ENCODE measurements at places on chromosomes 7 and 10.
A peak's percentile ranks its signal among the peaks of the same experiment; 100 is the strongest.

- no peak for DNase-seq
These were observed 77.4 kb downstream of the PPP1R17 start for GRCh38 chr7:31764462-31764861.

GRCh38 chr7:25067726-25068501 lies 57.1 kb downstream of the CYCS start:
- DNase-seq, result no peak

- DNase-seq, result no peak
These were observed 278.7 kb downstream of the CCSER2 start for GRCh38 chr10:84607044-84607443.

- DNase-seq, result no peak
These were observed 96.2 kb downstream of the NPTX2 start for GRCh38 chr7:98713165-98713810.

DNA sequence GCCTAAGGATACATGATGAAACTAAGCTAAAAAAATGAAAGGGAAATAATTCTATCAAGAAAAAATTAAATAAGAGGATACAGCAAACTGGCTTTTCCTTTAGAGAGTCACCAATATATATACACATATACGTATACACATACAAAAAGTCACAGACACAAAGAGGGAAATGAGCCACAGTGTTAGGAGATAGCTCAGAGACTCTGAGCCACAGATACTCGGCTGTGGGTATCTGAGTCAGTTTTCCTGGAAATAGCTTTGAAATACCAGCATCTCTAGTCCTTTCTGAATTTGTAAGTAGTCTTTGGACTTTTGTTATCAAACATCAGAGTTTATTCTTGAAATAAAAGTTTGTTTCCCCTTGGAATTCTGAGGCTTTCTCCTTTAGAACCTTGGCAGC lies 111.8 kb downstream of the TBXAS1 start:
- no peak for DNase-seq

DNA sequence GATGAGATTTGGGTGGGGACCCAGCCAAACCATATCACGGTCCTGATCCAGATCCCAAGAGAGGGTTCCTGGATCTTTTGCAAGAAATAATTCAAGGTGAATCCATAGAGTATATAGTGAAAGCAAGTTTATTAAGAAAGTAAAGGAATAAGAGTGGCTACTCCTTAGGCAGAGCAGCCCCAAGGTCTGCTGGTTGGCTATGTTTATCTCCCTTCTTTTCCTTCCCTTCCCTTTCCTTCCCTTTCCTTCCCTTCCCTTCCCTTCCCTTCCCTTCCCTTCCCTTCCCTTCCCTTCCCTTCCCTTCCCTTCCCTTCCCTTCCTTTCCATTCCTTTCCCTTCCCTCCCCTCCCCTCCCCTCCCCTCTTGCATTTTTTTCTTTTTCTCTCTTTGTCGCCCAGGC lies 35.2 kb downstream of the OTUD1 start:
- DNase-seq, result no peak

GRCh38 chr7:25619381-25619780 lies 391.1 kb upstream of the NPVF start:
- no peak for DNase-seq

DNA sequence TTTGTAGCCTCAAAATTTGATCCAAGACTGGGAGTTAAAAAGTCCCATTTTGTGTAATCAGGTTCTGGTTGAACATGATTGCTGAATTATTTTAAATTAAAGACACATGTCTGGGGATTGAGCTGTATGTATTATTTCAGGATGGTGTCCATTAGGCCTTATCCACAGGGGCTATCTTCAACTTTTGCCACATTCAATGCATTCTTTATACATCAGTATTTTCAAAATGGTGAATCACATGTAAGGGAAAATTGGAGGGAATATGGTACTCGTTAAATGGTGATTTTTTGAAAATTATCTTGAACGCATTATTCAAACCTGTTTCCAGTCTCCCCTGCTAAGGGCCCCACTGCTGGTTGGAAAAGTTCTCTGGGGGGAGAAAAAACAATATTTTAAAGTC lies 367.7 kb upstream of the NPVF start:
- no peak for DNase-seq

- DNase-seq, result no peak
These were observed 9.0 kb downstream of the RBP3 start for GRCh38 chr10:47357131-47357582.

- no peak for DNase-seq
These were observed 130.0 kb downstream of the ICA1 start for GRCh38 chr7:8131694-8132605.

DNA sequence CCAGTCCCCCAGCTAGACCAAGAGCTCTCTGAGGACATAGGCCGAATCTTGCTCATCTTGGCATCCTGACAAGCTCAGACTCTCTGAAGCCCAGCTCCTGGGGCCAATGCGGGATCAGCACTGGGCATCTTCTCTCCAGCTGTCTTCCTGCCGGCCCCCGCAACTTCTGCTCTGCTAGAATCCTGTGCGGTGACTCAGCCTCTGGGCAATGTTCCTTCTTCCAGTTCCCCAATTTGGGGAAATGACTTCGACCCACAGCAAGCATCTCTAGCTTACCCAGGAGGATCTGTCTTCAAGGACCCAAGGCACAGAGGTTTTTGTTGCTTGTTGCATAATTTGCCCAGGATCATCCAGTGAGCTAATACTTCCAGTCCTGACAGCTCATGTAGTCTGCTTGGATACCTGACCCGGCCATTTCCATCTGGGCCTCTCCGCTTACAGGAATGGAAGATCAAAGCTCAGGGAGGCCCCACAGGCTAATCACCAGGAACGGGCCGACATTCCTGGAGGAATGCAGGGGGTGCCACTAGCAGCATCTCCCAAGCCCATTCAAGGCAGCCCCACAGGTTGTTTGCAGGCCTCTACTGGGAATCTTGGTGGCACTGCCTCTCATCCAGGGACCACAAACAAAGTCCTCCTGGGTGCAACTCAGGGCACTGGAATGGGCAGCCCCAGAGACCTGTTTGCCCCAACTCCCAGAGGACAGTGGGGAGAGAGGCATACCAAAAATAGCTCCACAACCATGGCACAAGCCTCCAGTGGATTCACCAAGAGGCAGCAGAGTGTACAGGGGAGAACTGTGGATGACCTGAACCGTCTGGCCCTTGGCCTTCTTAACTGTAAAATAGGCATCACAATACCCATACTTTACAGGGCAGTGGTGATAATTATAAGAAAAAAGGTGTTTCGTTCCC lies 151.9 kb downstream of the NEURL1 start:
- peak; percentile 97 for DNase-seq

GRCh38 chr7:146922782-146923181 lies 806.2 kb downstream of the CNTNAP2 start:
- DNase-seq, result no peak

DNA sequence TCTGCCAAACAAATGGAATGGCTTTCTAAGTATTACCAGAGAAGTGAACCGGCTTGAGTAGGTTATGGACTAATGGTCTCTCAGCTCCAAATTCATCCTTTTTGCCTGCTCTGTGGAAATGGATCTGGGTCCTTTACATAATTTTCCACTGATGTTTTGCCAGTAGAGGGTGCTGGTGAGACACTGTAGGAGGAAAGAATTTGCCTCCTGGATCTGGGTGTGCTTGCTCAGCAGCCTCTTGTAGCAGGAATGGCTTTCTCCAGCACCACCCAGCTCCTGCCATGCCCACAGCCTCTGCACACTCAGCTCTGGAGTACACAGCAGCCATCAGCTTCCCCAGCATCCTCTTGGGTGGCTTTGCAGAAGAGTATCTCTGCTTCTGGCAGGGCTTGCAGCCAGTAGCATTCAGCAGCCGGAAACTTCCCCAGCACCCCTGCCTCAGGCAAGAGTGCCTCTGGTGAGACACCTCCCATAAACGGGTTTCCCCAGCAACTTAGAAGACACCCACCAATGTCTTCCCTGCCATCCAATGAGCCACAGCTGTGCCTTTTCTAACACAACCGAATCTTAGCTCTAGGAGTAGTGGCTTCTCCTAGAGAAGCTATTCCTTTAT lies 235.0 kb upstream of the PLPP4 start:
- peak; percentile 45 for DNase-seq
